ENCODE measurements at places on chromosomes 3 and 15.

GRCh38 chr15:66782785-66783184 lies 80.7 kb downstream of the SMAD6 start:
- no peak for DNase-seq

DNA sequence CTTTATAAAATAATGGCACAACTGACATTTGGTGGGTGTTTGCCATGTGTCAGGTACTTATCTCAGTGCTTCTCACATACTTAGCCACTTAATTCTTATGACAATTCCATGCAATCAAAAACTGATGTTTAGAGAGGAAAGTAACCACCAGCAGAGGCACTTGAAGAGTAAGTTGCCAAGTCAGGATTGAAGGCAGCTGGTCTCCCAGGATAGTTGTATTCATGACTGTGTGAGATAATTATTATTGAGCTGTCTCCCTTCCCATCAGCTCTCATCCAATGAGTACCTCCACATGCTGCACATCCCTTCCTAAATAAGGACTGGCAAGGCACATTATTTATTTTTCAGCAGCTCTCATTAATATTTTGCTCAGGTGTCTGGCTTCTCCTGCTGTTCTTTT lies 4.8 kb downstream of the VEPH1 start:
- DNase-seq, result no peak

DNA sequence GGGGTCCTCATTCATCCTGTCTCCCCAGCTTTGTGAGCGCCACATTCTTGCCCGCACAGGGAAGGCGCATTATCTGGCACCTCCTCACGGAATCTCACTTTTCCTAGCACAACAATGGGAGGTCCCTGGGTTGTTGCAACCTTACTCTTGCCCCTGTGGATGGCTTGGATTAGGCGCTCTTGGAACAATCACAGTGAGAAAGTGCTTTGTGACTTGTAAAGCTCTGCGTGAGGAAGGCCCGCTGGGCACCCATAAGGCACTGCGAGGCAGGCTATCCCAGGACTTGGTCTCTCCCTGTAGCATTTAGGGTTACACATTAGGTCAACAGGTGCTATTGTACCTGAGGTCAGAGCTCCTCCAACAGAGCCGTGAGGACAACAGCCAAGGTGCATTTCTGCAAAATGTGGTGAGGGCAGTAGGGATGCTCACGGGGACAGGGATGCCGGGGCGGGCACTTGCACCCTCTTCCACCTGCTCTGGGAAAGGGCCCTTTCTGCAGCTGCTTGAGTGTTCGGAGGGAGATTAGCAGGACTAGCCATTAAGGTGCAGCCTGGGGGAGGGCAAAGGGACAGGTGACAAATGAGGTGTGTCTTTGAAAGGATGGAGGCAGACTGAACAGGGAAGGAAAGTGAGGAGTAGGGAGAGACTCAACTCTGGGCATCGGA lies 13.9 kb upstream of the LRRC15 start:
- DNase-seq, result no peak

DNA sequence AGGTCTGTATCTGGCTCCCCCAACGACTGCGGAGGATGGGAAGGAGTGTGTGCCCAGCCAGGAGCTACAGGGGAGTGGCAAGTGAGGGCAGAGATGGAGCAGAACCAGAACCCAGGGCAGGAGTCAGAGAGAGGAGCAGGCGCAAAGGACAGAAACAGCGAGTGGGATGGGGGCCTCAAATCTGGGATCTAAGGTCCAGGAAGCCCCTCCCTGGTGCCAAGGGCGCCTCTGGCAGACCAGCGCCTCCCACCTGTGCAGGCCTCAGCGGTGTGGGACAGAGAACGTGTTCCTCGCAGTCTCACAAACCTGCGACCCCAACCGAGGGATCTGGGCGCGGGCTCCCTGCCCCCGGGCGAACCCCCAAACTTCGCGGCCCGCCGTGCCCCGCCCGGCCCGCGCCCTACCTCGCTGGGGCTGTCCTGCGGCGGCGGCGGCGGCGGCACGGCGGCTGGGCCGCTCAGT lies 301 bp downstream of the PCBP4 start:
- DNase-seq, result no peak

GRCh38 chr3:98954242-98954641 lies 52.7 kb upstream of the DCBLD2 start:
- DNase-seq, result no peak

Data from CMK (cell line).